ENCODE measurements at places on chromosomes 12 and 14.

DNA sequence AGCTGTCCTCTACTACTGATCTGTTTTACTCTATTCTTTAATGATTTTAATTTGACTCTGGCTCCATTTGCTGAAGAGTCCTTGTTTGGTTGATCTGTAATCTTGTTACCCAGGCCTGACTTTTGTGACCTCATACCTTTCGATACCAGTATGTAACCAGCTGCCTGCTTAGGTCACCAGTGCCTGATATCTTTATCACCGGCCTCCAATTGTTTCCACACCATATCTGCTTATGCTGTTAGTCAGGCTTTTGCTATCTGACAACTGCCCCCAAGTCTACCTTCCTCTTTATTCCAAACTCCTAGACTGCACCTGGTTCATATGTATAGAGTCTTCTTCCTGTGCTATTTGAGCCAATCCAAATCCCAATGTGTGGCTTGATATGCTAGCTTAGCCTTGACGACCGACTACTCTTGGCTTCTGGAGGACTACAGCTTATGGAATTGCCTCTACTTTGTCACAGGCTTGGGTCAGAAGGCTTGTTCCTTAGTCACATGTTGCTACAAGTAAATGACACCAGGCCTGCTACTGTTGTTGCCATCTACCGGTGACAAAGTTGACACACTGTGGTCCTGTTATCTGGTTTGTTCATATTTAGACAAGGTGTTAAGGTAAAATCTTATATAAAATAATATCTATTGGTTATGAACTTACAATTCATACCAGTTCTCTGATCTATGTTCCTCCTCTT, 193.9 kb downstream of the TRHDE start:
- DNase-seq, result no peak

- no peak for DNase-seq
Measured at GRCh38 chr12:90407841-90408240, 547.1 kb downstream of the CCER1 start.

GRCh38 chr14:61670576-61670975, 24.7 kb upstream of the HIF1A start:
- no peak for DNase-seq

GRCh38 chr14:38910092-38910491, 192.9 kb downstream of the SEC23A start:
- DNase-seq, result no peak

- DNase-seq, result no peak
Measured at GRCh38 chr12:120749256-120749655, 23.6 kb downstream of the ACADS start.

DNA sequence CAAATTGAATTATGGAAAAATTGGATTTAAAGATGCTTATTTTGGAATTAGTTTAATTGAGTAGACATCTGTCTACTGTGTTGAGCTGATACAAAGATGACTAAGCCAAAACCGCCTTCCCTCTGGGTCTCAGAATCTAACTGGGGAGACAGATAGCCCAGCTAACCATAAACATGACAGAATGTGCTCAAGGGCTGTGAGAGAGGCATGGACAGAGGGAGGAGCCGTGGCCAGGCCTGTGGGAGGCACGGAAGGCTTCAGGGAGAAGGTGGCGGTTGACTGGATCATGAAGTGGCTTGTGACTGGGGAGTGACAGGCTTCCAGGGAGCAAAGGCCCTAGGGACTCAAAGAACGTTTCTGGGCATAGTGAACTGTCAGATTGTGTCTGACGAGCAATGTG, 74.6 kb downstream of the DACT1 start:
- no peak for DNase-seq

- no peak for DNase-seq
Measured at GRCh38 chr12:130428116-130428515, 90.4 kb downstream of the PIWIL1 start.

DNA sequence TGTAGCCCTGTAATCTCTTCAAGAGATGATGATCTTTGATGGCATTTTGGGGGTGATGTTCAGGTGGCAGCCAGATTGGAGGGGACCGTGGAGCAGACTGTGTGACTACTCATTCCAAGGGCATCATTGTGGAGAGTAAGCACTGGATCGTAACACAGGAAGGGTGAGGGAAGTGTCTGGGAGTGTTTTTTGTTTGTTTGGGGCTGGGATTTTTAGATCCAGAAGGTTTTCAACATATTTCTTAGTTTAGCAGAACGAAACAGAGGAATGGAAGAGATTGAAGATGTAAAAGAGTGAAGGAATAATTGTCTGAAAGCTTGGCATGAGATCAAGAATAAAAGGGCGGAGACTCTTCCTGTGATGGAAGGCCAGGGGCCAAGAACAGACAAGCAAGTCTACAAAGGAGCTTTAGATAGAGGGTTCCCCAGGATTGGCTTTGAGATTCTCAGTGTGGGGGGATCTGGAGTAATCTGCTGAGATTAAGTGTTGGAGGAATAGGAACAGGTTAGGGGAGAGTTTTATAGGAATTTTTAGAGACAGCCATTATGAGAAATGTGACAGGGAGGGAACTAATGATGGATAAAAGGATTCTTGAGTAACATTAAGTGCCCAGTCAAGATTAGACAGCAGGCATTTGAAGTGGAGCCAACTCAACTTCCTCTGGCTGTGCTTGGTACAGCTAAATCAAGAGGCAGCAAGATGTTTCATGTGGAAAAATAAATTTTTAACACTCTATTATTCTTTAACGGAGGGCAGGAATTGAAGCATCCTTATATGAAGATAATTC, 79.7 kb upstream of the REP15 start:
- no peak for DNase-seq

DNA sequence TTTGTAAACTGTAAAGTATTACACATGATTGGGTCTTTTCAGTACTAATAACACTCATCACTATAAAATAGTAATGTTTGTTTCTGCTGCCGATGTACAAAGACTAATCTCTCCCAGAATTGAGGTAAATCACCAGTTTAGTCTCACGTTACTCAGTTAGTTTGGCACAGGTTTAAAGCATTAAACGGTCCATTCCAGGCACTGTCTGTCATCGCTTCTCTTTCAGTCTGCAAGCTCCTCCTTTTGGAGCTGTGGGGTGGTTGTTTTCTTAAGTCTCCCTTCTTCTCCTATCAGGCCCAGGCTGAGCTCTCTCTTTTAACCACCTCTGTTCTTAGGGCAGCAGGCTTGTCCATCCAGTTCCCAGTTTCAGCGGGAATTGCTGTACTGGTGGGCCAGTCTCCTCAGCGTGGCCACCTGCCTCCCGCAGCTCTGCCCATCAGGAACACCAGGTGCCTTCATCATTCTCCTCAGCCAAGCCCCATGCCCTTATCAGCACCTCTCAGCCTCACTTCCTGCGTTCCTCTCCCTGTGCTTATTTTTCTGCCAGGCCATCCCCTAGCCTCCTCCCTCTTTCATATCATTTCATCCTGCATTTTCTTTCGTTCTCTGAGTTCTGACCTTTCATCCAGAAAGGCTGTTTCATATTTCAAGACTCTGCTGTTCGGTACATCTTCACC, 149.0 kb downstream of the TGFB3 start:
- no peak for DNase-seq

GRCh38 chr12:105738051-105738450, 400.7 kb downstream of the NUAK1 start:
- DNase-seq, result no peak

- DNase-seq, result no peak
Measured at GRCh38 chr12:6547987-6548386, 7.9 kb downstream of the IFFO1 start.

DNA sequence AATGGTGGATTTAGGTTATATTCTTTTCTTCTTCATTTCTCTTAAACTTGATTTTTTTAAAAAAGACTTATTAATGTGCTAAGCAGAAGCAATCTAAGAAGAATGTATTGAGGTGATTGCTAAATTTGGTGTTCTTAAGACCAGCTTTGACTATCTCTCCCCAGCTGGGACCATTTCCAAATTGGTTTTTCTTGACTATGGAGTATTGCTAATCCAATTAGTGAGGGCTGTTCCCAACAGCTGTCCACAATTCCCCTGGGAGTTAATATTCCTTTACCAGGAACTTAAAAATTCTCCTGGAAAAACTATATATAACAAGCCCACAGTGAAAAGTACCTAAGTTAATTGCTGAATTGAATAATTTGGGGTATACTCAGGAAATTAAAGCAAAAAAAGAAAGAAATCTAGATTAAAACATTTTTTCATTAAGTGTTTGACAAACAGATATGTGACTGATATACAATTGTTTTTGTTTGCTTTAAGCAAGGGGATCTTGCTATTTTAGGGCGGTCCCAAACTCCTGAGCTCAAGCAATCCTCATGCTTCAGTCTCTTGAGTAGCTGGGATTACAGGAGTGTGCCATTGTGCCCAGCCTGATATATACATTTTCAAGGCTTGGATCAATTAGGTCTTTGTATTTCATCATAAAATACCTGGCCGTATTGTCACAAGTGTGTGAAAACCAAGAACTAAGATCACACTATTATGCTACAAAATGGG, 105.0 kb downstream of the FAR2 start:
- no peak for DNase-seq

Data from midbrain (tissue), 1 donor.